ENCODE measurements at places on chromosomes 5 and 9.

DNA sequence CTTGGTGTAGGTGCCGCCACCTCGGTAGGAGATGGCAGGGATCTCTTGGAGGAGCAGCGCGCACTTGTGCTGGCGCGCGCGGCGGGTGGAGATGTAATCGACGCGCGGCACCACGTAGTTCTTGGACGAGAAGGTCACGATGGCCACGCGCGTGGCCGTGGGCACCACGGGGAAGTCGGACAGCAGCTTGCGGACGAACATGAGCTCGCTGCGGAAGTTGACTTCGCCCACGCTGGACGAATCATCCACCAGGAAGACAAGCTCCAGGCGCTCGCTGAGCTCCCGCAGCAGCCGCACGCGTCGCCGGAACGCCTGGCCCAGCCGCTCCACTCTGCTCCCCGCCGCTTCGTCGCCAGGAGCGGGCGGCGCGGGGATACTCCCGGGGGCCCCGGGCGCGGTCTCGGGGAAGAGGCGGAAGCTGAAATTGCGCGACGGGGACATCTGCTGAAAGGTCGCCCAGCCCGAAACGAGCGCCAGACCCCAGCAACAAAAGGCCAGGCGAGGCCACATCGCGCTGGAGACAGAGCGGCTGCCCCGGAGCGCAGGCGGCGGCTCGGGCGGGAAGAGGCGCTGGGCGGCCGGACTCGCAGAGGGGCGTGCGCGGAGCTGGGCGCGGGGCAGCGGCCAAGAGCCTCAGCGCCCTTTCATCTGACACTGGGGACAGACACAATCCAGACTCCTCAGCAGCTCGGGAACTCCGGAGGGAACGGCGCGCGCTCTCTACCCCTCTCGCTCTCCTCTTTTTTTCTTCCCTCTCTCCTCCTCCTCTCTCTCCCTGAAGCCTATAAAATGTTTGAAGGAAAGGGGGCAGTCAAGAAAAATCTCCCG, at the start of gene SVEP1:
Gene SVEP1 (minus strand): TSS at position 708 of the 828 bp plus-strand sequence. CDS start 198 bp downstream, at position 510.
- DNase-seq = peak; percentile 92

DNA sequence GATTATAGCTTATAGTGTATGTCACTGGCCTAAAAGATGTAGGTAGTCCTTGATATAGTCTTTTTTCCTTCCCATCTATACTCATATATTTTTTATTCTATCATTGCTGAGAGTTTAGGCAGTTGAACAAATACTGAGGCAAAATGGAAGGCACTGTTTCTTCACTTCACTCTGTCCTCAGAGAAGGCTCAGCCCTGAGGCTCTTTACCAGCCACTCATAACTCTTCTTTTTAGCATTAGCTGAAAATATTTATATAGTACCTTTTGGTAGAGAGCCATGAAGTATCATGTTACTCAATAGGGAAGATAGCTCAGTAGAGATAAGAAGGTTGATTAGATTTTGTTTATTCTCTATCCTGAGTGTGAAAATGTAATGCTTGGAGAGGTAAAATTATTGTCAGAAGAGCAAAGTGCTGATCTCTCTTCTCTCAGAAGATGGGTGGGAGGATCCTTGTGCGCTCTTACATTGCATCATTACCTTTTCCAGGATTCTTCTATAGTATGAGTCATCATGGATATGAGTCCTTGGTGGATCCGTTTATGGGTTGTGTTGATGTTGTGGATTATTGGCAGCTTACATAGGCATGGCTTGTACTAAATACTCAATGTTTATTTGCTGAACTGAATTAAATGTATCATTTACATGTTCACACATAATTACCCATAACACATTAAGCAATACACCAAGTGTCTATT, 88.1 kb downstream of the ANXA1 start:
- no peak for DNase-seq

DNA sequence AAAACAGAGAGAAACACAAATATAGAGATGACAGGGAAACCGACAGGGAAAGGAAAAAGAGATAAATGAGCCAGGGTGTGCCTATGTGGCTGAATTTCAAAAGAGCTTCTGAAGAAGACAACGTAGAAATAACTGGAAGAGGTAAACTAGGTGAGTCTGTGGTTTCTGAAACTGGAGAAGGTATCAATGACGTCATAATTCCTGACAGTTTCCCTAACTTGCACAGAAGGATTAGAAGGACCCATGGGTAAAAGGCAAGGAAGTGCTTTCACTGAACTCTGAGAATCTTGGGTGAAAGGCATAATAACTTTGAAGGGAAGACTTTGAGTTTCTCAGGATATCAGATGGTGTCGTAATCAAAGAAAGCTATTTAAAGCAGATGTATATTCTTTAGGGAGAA, 790.8 kb upstream of the NUDT12 start:
- DNase-seq = no peak

DNA sequence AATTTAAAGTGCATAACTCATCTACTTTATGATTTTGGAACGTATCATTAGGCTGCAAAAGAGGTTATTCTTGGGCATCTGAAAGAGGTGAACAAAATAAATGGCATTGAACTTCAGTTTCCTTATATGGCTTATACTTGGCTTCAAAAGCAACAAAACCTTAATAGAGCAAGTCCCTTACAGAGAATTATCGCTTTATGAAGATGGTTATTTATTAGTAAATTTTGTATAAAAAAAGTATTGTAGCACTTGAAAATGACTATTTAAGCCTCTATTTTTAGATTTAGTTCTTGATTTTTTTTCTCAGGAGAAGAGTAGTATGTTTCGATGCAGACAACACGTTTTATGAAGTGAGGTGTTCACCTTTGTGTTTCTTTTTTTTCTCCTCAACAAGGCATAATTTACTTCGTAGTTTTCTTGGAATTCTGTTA, 2.0 kb downstream of the ERBIN start:
- DNase-seq = peak; percentile 17

DNA sequence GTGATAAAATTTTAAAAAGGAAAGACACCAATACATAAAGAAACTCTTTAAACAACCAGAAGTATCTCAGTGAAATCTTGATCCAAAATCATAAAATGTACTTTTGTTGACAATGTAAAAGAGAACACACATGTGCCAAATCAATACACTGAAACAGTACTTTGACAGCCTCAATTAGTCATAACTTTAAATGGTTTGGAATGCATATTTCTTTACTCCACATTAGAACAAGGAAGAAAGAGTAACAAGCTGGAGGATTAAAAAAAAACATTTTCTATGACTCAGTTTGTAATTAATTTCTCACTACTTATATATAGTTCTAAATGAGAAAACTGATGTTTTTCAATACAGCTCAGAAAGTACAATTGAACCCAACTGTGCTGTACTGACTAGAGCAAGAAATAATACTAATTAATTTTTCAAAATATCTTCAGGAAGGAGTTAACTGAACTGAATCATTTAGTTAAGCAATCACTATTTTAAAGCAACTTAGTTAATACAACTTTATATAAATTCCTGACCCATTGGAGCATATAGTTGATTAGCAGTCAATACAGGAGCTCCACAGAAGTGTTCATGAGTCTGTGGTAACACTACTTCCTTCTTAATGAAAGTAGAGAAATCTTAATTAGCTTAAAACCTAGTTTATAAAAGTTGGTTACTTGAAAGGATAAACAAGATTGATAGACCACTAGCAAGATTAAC, 101.0 kb downstream of the NR3C1 start:
- no peak for DNase-seq

- DNase-seq = no peak
Observed at GRCh38 chr9:134328841-134329575, 2.8 kb downstream of the RXRA start.

DNA sequence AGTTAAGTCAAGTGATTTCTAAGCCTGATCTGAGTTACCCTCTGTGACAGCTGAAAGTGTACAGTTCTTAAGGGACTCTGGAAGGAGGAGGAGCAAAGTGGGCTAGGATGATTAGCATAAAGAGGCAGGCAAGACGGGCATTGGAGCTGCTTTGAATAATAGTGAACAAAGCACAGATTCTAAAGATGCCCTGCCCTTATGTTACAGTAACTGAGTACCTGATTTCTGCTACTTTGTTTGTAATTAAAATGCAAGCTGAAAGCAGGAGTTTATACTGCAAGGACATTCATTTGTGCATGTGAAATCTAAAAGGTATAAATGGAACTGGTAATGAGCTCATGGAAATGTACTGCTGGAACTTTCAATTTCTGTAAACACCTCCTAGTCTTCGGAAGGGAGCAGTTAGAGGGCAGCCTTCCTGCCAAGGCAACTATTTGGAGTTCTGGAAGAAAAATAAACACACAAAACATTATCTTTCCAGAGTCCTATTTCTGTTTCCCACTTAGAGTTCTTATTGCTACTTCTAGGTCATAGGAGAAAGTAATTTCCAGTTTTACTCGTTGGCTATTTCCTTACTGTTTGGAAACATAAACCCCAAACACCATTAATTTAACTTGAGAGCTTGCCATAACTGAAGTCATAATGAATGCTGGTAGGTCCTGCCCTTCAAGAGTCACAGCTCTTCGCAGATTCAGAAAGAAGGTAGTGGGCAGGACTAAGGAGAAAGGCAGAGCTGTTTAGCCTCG, at the start of gene RANBP3L:
Gene RANBP3L (minus strand): TSS at position 45 of the 746 bp plus-strand sequence. CDS start 486 bp downstream, outside the sequence.
- DNase-seq = peak; percentile 31

DNA sequence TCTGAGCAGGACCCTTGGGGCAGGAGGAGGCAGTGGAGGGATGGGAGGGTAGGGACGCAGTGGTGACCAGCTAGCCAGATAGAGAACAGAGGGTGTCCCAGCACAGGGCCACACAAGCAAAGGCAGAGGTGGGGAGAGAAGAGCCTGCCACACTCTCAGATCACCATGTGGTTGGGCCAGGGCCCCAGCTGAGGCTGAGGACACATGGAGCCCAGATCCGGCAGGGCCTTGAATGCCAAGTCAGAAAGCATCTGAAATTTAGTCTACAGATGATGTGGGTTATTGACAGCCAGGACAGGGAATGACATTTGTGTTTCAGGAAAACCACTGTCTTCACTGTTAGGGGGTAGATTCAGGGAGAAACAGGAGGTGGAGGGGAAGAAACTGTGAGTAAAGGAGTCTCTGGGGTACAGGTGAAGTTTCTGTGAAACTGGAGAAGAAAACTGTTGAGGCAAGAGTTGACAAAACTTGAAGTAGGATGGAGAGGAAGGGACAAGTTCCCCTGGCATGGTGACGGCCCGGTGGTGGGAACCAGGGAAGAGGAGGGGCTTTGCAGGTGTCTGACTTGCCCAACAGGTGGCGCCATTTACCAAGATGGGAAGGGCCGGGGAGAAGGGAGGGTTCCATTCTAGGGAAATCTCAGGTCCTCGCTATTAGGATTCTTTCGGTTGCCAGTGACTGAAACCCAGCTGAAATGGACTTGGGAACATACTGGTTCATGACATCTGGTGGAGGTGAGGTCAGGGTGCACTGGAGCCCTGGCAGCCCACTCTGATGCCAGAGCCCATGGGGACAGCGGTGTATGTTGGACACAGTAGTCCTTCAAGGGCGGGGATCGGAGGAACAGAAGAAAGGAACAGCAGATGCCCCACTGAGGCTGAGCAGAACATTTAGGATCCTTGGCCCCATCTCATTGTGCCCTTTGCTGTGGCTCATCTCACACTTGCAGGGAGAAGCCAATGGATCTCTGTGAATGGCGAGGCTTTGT, 100.1 kb downstream of the KCNIP1 start:
- DNase-seq = peak; percentile 82

DNA sequence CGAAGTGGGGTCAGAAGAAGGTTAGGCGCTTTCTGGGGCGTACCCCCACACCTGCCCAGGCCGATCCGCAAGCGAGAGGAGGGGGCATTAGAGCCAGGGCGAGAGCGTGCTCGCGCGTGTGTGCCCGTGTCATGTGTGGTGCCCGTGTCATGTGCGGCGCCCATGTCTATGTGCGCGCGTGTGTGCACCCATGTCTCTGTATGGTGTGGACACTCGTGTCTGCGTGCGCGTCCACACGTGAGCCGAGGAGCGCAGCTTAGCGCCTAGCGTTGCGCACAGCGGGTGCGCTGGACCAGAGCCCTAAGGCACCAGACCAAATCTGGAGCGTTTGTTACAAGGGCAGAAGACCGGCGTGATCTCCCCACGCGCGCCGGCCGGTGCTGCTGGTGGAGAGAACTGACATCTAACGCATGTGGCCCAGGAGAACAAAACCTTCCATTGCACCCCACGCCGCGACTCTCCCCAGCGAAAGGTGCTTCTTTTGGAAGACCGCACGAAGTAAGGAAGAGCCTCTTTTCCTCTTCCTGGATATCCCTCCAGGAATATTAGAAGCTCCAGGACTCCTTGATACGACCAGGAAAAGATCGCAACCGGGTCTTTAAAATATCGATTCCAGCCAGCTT, 644 bp downstream of the NIM1K start:
- DNase-seq = peak; percentile 23

DNA sequence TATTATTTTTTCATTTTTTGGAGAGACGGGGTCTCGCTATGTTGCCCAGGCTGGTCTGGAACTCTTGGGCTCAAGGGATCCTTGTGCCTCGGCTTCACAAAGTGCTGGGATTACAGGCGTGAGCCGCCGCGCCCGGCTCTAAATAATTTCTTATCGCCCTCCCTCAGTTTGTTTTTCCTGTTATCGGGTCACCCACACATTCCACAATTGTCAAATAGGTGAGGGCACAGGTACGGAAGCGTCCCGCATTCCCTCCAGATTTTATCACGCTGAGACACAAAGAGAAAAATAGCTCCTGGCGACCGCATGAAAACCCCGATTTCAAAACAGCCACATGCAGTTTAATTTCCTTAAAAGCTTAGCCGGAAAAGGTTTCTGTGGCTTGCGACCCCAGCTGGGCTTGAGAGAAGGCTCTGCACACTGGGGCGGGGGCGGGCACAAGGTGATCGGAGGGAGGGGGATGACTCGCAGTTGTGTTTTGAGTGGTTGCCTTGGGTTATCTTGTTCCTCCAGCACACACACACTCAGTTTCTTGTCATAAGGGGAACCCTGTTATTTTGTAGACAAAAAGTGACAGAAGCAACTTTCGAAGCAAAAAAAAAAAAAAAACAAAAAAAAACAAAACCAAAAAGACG, 717 bp upstream of the IQGAP2 start:
- DNase-seq = no peak

DNA sequence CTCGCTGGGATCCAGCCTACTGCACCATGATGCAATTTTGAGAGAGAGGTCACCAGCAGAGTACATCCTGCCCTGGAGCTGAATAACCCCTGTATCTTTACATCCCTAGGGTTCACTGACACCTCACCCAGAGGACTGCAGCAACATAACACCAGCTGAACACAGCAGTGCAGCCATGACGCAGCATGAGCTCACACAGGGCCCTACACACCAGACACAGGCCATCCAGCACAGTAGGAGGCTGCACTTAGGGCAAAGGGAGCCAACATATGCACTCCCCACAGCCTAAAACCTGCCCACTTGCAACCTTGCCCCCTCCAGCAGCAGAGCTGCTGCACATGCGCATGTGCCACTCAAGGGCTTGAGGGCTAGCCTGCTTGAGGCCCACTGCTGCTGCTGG, 157.3 kb upstream of the SMARCA2 start:
- DNase-seq = no peak

DNA sequence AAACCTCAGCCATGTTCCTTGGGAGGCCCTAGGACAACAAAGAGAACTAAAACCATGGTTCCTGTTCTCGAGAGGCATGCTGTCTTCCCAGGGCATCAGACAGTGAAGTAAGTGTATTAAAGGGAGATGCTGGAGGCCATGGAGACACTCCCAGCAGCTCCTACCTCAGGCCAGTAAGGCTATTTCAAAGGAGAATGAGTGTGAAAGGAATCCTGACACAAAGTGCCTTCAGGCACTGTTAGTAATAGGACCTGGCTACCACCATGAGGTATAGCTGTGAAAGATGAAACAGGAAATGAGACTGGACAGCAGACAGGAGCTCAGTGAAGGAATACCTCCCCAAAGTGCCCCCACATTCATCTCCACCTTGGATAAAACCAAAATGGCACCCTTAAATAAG, 71.0 kb downstream of the FANCC start:
- no peak for DNase-seq

- DNase-seq = no peak
Observed at GRCh38 chr5:88743231-88743834, 139.7 kb downstream of the MEF2C start.

Measured in suppressor macrophage treated with lipopolysaccharide for 1 hour (primary cell).